Activated B cell treated with CpG ODN at 0.5 μM for 24 hours (primary cell): ENCODE measurements at places on chromosomes 4 and X. TPM values are rescaled to one million over a fixed set of nuclear protein-coding genes. Genes with fewer than 3 reads are reported as not detected.

GRCh38 chrX:66680451-66680850, 41.6 kb upstream of the EDA2R start:
- no peaks in the 10 kb centered on the region for H3K36me3 ChIP-seq
- no peaks in the 10 kb centered on the region for H3K4me1 ChIP-seq
- no peak overlapping the region for H3K27ac ChIP-seq
- DNase-seq = no peak
- no peaks in the 10 kb centered on the region for H3K27me3 ChIP-seq
- no peak overlapping the region for H3K4me3 ChIP-seq

GRCh38 chr4:121554382-121554781, 142.4 kb downstream of the ANXA5 start:
- no peak overlapping the region for H3K27ac ChIP-seq
- no peaks in the 10 kb centered on the region for H3K36me3 ChIP-seq
- H3K4me1 ChIP-seq = no peaks in the 10 kb centered on the region
- no peaks in the 10 kb centered on the region for H3K27me3 ChIP-seq
- no peak for DNase-seq

DNA sequence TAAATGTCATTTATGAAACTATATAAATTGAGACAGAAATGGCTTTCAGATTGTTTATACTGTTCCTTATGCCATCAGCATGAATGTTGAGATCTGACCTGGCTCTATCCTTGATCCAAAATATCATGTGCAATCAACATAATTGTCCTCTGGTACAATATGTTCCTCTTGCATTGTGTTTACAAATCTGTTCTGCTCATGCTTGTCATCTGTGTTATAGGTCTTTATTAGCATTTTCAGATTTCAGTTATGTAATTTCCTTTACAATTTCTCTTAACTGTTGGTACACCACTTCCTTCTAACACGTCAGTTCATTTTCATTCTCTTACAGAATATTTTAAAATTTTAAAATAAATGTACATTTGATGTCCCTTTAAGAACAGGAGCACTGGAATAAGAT, 1.6 kb downstream of the HPGD start:
- peaks cover 24% of the 10 kb centered on the region for H3K27me3 ChIP-seq
- DNase-seq = no peak
- H3K4me1 ChIP-seq = peaks cover 15% of the 10 kb centered on the region
- no peak overlapping the region for H3K4me3 ChIP-seq

GRCh38 chr4:130603043-130603442, 1507.1 kb downstream of the C4orf33 start:
- no peak overlapping the region for H3K4me3 ChIP-seq
- no peaks in the 10 kb centered on the region for H3K36me3 ChIP-seq
- DNase-seq = no peak
- H3K27me3 ChIP-seq = no peaks in the 10 kb centered on the region
- H3K27ac ChIP-seq = no peak overlapping the region

DNA sequence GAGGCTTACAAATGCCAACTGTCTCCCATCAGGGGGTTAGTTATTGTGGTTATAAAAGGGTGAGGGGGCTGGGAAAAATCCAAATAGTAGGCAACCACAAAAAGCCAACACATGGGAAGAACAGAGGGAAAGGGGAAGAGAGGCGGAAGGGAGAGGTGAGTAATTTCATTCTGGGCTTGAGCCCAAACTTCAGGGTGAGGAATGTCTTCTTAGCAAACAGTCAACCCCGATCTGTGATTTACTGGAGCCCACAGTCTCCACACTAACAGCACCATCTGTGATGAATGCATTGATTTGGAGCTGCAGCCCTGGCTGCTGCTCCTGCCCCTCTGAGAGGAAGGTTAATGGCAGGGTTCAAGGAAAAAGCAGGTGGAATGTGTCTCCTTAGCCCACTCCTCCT, 162.2 kb upstream of the GPR101 start:
- no peaks in the 10 kb centered on the region for H3K36me3 ChIP-seq
- no peaks in the 10 kb centered on the region for H3K4me1 ChIP-seq
- H3K4me3 ChIP-seq = no peak overlapping the region
- no peak overlapping the region for H3K27ac ChIP-seq
- DNase-seq = no peak

GRCh38 chrX:16671005-16671404, 21.0 kb downstream of the S100G start:
- DNase-seq = no peak
- H3K36me3 ChIP-seq = peaks cover 9% of the 10 kb centered on the region
- no peaks in the 10 kb centered on the region for H3K27me3 ChIP-seq
- H3K4me3 ChIP-seq = no peak overlapping the region

GRCh38 chr4:184854673-184855072, 28.9 kb upstream of the ACSL1 start:
- DNase-seq = peak; percentile 44
- peaks cover 39% of the 10 kb centered on the region for H3K4me1 ChIP-seq
- H3K36me3 ChIP-seq = no peaks in the 10 kb centered on the region
- H3K27me3 ChIP-seq = no peaks in the 10 kb centered on the region
- no peak overlapping the region for H3K27ac ChIP-seq

- H3K36me3 ChIP-seq = no peaks in the 10 kb centered on the region
- H3K4me3 ChIP-seq = no peak overlapping the region
- no peak for DNase-seq
- H3K27me3 ChIP-seq = no peaks in the 10 kb centered on the region
- no peak overlapping the region for H3K27ac ChIP-seq
Measured at GRCh38 chr4:107279733-107280132, 243.6 kb upstream of the DKK2 start.

DNA sequence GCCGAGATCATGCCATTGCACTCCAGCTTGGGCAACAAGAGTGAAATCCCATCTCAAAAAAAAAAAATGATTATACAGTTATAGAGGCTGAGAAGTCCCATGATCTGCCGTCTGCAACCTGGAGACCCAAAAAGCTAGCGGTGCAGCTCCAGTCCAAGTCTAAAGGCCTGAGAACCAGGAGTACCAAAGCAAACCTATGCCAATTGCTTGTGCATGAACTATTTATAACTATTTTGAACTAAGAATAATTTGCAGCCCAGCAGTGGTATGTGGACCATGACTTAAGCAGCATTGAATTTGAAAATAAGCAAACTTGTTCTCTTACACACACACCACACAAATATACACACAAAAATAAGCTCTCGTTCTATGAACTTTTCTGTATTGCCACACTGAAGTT, 51.8 kb downstream of the TASL start:
- no peaks in the 10 kb centered on the region for H3K36me3 ChIP-seq
- no peak overlapping the region for H3K27ac ChIP-seq
- DNase-seq = no peak
- H3K4me3 ChIP-seq = no peak overlapping the region
- H3K27me3 ChIP-seq = no peaks in the 10 kb centered on the region

- DNase-seq = no peak
- H3K4me1 ChIP-seq = peaks cover 17% of the 10 kb centered on the region
- H3K4me3 ChIP-seq = no peak overlapping the region
- peaks cover 56% of the 10 kb centered on the region for H3K27me3 ChIP-seq
- no peaks in the 10 kb centered on the region for H3K36me3 ChIP-seq
- H3K27ac ChIP-seq = no peak overlapping the region
Measured at GRCh38 chr4:30719454-30720020, 632 bp upstream of the PCDH7 start.

ZNF630 gene
- total RNA-seq = not detected in 2 replicates

GNRHR gene
- not detected in 2 replicates for total RNA-seq

SMIM31 gene
- not detected in 2 replicates for total RNA-seq

TBC1D8B gene
- total RNA-seq = 6.5 and 8.4 TPM in 2 replicates
